ENCODE measurements at places on chromosomes 3 and 15.

GRCh38 chr3:94234177-94234788, 171.4 kb downstream of the NSUN3 start:
- DNase-seq = no peak

- no peak for DNase-seq
Measured at GRCh38 chr15:33729653-33730052, 238.6 kb upstream of the CHRM5 start.

DNA sequence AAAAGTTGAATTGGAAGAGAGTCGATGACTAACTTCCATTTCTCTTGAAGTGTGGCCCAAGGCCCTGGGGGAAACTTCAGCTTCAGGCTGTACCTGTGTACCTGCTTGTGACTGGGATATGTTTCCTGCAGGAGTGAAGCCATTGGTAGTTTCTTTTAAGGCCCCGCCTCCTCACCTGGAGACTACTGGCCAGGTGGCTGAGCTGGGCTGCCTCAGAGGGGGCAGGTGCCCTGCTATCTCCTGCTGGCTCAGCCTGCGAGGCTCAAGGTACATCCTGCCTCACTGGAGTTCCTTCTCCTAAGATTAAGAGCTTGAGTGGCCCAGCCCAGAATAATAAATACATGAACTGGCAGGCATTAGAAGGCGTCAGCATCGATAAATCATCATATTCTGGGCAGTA, 121.6 kb upstream of the ROPN1 start:
- no peak for DNase-seq

DNA sequence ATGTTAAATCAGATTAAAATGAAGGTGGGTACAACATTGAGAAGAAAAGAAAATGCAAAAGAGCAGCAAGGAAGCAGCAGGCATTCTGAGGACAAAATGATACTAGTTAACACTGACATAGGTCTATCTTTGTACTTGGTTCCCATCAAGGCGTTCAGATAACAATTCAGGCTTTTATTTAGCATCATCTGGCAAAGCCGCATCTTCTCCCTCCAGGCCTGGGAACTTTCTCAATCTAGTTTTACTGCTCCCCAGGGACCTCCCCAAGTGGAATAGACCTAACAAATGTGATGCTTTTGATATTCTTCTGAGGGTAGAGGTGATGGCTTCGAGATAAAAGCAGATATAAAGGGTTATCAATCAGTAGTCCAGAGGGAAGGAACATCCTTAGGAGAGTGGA, 130.6 kb downstream of the C3orf38 start:
- no peak for DNase-seq

DNA sequence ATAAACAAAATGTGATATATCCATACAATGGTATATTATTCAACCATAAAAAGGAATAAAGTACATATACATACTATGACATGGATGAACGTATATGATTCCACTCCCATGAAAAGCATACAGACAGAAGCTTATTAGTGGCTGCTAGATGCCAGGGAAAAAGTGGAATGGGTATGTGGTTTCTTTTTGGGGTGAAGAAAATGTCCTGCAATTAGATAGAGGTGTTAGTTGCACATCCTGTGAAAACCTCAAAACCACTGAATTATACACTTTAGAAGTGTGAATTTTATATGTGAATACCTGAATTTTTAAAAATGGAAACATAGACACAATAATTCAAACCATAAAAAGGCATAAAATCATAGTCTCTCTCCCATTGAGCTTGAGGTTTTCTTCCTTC, 11.2 kb downstream of the DENND6A start:
- no peak for DNase-seq

- DNase-seq = no peak
Measured at GRCh38 chr3:152073267-152073666, 195.5 kb upstream of the MBNL1 start.

GRCh38 chr15:83061680-83062079, 5.4 kb downstream of the BTBD1 start:
- no peak for DNase-seq

DNA sequence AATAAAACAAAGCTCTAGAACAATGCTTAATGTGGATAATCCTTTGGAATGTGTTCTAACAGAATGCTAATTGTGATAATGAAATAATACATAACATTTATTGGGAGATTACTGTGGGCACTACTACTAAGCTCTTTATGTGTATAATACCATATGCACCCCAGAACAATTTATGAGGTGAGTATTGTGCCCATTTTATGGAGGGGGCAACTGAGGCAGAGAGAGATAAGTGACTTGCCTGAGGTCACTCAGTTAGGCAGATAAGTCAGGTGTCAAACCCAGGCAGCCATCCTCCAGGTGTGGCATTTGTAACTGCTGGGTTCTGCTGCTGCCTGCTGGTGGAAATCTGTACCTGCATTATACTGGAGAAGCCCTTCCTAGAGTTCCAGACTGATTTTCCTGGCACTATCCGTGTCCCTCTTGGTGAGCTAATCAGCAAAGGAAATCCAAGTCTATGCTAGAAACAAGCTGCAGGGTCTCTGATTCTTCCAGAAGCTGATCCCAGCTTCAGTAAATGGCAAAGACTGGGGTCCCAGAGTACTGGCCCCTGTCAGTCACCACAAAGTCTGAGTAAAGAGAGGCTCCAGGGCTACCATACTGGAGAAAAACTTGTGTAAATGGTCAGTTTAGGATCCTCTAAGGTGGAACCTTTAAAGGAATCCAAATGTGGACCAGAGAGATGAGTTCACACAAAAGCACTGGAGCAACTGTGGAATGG, 22.6 kb upstream of the RBP1 start:
- no peak for DNase-seq

DNA sequence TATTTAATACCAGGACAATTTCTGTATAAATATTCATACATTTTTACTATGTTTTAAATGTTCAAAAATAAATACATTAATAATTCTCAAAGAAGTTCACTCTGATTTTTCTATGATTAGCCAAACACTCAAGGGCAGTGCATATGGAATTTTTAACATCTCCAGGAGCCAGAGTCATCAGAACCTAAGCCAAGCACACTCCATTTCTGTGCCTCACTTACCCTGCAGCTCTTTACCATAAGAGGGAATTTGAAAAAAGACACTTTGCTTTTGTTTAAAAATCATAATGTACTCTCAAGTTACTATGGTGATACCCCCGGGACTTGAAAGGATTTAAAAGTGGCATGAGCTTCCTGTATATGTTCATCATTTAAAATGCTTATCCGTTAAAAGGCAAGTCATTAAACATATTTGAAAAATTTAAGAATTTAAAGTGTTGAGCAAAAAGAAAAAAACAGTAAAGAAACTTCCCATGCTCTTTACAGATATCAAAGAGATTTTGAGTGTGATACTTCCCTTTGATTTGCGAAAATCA, 747.4 kb upstream of the NECTIN3 start:
- no peak for DNase-seq

DNA sequence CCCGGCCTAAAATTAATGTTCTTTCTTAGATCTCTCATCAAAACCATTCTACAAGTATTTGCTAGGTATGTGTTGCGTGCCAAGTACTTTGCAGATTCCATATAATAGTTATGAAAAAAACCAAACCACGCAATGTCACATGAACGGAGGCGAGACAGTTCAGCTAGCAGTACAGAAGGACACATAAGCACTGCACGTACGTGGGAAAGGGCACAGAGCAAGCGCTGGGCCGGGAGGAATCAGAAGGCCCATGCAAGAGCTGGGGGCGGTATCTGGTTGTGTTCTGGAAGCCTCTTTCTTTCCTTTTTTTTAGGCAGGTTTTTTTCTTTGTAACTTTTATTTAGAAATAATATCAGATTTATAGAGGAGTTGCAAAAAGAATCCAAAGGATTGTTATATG, 11.3 kb downstream of the PDIA5 start:
- DNase-seq = no peak

DNA sequence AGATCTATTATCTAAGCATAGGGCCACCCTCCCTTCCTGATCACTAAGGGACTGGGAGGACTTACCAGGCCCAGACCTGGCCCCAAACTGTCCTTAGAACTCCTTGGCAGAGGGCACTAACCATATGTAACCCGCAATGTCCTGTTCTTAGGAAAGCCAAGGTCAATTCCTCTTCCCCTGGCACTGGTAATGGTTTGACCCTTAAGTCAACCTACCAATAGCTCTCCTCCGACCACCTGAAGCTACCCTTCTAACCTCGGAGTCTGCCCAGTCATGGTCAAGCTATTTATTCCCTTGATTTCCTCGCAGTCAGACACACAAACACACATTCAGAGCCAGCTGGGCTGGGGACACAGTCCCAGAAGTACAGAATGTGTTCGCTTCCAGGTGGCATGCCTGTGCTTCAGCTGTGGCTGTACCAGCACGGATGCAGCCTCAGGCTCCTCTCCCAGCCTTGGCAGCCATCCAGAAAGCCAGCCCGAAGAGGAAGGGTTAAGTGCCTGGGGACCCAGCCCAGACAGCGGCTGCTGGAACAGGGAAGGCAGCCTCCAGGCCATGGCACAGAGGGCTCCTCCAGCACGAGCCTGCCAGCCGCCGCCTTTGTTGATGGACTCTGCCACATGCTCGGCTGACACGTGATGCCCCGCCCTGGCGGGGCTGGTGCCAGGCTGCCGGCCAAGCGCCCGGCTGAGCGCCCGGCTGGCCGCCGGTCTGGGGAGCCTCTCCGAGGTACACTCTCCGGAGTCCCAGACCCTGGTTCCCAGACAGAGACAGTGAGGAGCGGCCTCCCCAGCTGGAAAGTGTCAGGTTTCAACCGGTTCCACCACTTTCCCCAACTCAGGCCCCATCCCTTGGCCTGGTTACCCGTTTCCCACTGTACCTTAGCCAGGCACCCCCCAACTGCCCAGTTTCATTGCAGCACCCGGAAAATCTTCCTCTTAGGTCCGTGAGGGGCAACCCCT, 5.5 kb downstream of the BMF start:
- DNase-seq = no peak

DNA sequence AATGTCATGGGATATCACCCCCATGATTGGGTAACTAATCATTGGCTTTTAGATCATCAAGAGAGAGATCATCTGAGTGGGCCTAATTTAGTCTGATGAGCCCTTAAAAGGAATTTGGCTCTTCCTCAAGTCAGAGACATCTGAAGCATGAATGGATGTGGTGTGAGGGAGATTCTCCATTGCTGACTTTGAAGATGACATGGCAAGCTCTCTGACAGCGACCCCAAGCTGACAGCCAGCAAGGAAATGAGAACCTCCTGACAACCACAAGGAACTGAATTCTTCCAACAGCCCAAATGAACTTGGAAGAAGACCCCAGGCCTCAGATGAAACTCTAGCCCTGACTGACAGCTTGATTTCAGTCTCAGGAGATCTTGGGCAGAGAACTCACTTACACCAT, 108.4 kb upstream of the SPATA12 start:
- no peak for DNase-seq

Measured in activated T-helper 9 cell treated with anti-CD3 and anti-CD28 coated beads, Interleukin-2, amount 50 U/mL, for 16 hours (primary cell).